Activated T-cell treated with anti-CD3 and anti-CD28 coated beads for 4 hours (primary cell): ENCODE measurements at places on chromosomes 5 and 9.

- DNase-seq: no peak
Measured at GRCh38 chr5:137348759-137349158, 150.4 kb downstream of the SPOCK1 start.

DNA sequence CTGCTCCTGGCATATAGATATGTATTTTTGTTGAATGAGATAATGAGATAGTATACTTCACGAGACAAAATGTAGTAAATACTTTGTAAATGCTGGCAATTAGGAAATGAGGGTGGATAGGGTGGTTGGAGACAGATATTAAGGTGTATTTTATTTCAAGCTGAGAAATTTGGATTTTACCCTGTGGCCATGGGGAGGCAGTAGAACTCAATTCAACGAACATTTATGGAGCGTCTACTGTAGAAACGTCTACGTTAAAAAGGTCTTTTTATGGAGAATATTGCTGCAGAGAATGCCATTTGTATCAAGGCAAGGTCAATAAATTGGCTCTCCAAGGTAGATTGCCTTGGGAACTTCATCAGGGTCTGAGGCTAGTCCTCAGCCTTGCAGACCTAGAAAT is 21.5 kb upstream of the RALGPS1 start:
- DNase-seq: no peak

GRCh38 chr5:99033014-99033900 is 104.5 kb upstream of the CHD1 start:
- DNase-seq: no peak

DNA sequence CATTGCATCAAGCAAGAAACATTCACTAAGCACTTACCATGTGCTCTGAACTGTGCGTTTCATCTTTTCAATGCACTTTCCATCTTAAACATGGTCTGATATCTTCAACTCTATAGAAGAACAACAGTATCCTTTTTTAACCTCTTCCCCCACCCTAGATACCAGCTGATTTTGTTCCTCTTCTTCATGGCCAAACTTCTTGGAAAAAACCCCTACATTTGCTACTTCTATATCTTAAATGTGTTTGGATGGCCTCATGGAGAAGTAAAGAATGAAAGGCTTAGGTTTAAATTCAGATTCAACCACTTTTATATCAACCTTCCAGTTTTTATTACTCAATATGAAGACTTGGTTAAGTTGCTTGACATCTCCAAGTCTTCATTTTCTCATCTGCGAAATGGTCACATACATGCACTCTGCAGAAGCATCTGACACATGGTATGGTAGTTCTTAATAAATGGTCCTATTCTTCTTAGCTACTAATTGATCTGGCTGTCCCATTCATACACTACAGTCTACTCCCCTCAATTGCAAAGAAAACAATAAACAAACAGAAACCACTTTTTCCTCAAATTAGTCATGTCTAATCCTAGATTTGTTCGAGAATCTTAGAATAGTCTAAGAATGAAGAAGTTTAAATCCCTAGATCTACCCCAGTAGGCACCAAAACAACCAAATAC is 59.4 kb downstream of the FYB1 start:
- DNase-seq: no peak

DNA sequence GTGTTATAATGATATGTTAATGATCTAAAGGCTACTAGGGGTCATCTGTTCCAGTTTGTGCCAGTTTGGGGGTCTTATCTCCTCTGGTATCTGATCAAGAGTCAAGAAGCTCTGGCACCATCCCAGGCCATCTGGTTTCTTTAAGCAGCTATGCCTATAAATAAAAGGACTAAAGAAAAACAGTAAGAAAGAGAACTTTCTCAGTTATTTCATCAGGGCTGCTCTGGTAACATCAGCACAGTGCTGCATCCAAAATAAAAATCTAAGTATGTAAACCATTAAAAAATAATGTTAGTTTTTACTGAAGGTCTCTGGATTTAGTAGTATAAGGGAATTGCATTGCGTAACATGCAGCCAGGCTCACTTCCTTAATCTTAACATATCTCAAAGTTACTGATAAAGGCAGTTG is 185.0 kb downstream of the NR2F1-AS1 start:
- no peak for DNase-seq

DNA sequence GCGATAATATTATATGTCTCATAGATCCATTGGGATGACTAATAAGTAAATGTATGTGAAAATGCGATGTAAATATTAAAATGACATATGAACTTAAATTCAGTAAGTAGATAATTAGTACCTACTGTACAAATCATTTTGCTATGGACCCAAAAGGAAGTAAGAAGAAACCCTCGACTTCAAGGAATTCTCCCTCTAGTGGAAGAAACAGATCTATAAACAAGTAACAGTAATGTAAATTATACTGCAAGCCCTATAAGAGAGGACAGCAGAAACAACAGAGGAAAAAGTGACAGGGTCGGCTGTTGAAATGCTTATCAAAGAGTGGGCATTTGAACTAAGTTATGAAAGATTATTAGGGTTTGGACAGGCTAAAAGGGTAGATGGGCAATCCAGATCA is 320.3 kb downstream of the DMAC1 start:
- no peak for DNase-seq

DNA sequence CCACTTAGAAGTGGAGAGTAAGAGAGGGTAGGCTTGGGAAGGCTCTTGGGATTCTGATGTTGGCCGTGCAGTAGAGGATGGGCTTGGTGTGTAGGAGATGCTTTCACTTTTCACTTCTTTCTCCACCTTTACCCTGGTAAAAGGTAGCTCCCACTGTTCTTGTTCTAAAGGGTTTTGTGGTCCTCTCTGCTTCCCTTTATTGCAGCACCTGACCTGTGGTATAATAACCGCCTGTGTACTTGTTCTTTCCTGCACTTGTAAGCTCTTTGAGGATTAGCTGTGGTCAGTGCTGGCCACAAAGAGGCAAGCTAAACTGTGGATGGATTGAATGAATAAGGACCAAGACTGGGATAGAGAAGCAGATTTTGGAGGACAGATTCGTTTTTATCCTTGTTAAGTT is 25.2 kb downstream of the KDM4C start:
- DNase-seq: no peak

DNA sequence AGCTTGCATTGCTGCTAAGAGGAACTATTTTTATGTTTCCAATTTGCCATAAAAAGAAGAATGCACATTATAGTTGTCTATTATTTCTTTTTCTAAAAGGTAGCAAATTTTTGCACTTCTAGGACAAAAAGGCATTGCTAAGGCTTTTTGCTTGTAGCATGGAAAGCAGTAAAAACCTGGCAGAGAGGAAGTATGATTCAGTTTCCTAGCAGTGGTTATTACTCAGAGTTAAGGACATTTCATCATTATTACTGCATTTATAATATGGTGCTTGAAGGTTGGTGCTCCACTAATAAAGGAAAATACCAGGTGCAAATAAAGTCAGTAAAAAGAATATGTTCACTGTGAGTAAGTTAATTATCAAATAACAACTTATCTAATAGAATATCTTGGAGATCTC is 179.8 kb upstream of the PLPPR1 start:
- no peak for DNase-seq

DNA sequence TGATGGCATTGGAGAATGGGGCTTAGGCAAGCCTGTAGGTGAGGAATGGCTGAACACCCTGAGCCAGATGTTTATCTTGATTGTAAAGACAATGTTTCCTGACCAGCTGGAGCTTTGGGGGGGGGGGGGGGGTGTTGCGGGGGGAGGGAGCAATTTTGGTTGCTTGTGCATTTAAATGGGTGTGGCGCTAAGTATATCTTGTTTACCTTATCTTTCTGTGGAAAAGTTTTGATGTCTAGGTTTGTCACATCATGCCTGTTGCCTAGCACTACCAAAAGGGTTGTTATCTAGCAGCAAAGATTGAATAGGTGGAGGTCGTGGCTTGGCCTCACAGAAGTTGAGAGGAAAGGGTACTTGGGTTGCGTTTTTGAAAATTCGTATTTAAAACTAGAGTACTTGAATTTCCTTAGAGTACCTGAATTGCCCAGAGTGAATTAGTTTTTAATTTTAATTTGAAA is 1.3 kb downstream of the SMAD5 start:
- no peak for DNase-seq

- no peak for DNase-seq
Measured at GRCh38 chr5:26763215-26763614, 275.2 kb downstream of the CDH9 start.

GRCh38 chr9:2120926-2121689 is 106.0 kb downstream of the SMARCA2 start:
- DNase-seq: no peak

- no peak for DNase-seq
Measured at GRCh38 chr5:10288592-10289219, 19.0 kb downstream of the CMBL start.

GRCh38 chr5:100706776-100707175 is 171.6 kb downstream of the FAM174A start:
- no peak for DNase-seq

- no peak for DNase-seq
Measured at GRCh38 chr5:26569929-26570258, 468.5 kb downstream of the CDH9 start.

DNA sequence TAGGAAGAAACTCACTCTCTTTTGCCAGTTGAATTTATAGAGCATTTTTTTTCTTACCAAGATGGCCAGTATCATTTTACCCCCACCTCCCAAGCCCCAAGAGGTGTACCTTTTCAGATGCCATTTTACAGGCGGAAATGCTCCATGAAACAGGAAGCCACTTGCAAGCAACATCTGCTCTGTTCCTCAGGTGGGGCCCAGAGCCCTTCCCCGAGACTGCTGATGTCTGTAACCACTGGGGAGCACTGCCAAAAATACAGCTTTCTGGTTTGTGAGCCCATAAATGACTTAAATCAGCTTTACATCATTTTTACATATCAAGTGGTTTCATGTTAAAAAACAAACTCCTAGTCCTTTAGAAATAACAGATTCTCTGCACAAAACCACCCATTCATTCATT is 42.9 kb upstream of the GARNL3 start:
- DNase-seq: no peak

DNA sequence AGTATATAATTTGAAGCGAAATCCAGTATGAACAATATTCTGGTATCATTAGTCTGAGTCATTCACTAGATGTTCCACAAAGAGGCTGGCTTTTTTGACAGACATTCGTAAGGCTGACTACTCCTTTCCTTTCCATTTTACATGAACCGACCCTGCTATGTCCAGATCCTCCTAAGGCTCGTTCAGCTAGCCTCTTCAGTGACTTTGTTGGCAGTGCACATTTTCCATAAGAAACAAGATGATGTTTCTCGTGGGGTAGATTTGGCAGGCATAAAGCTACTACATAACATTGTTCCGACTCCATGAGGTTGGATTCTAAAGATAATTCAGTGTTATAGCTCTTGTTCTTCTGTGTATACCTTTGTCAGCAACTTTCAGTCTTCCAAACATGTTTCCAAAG is 49.0 kb downstream of the ZNF462 start:
- no peak for DNase-seq

- no peak for DNase-seq
Measured at GRCh38 chr9:95443301-95443700, 73.5 kb downstream of the PTCH1 start.

DNA sequence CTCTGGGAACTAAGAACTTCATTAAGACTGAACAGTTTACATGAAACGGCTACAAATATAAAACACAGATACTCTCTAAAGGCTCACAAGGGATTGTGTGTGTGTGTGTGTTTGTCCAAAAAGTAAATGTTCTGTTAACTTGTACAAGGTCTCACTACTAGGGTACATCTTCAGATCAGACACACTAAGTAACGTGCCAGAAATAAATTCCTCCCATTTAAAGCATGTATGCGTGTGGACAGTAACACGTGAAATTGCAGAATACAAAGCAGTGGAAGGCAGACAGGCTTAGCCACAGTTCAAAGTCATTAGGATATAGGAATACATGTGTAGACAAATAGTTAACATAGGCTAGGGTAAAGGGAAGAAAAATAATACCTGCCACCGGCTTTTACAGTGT is 1.8 kb downstream of the BNC2 start:
- no peak for DNase-seq

GRCh38 chr9:74444369-74444768 is 52.8 kb upstream of the RORB start:
- no peak for DNase-seq
